Stimulated activated CD8-positive, alpha-beta memory T cell treated with anti-CD3 and anti-CD28 coated beads, Interleukin-12 subunit alpha, Interleukin-12 subunit beta, amount 100 ng/mL, for 1 hour (primary cell): ENCODE measurements at places on chromosomes 13 and 19.

- DNase-seq: no peak
Measured at GRCh38 chr13:79992111-79992510, 348.8 kb downstream of the SPRY2 start.

- DNase-seq: no peak
Measured at GRCh38 chr13:28754698-28755545, 36.2 kb upstream of the SLC46A3 start.

GRCh38 chr19:40672038-40672437, 18.4 kb downstream of the NUMBL start:
- no peak for DNase-seq

DNA sequence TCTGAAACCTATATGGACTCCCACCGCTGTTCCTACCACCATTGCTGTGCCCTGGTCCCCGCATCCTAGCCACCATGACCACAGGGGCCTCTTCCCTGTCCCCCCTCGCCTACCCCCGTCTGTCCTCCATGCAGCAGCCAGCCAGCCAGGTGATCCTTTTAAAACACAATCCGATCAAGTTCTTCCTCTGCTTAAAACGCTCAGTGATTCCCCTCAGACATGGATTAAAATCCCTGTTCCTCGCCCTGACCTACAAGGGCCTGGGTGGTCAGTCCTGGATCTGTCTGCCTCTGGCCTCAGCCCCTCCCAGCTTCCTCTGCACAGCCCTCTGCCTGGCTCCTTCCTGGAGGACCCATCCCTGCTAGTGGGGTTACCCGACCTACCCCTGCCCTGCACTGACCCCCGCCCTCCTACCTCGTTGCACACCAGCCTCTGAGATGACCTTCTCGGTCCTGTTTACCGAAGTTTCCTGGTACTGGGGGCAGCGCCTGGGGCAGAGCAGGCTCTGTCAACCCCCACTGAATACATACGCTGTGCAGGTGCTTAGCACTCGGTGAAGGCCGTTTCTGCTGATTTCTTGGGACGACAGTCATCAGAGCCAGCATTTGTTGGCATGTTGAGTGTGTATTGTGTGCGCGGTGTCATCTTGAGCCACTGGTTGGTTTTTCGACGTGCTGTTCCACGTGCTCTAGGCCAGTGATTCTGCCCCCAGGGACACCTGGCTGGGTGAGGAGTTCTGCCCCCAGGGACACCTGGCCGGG, 14.7 kb upstream of the LENG8 start:
- DNase-seq: no peak

- DNase-seq: no peak
Measured at GRCh38 chr13:107585469-107586180, 629.7 kb downstream of the LIG4 start.

GRCh38 chr19:37902668-37903067, 3.7 kb downstream of the WDR87 start:
- DNase-seq: peak; percentile 80

- no peak for DNase-seq
Measured at GRCh38 chr19:29017788-29018187, 195.2 kb downstream of the UQCRFS1 start.

DNA sequence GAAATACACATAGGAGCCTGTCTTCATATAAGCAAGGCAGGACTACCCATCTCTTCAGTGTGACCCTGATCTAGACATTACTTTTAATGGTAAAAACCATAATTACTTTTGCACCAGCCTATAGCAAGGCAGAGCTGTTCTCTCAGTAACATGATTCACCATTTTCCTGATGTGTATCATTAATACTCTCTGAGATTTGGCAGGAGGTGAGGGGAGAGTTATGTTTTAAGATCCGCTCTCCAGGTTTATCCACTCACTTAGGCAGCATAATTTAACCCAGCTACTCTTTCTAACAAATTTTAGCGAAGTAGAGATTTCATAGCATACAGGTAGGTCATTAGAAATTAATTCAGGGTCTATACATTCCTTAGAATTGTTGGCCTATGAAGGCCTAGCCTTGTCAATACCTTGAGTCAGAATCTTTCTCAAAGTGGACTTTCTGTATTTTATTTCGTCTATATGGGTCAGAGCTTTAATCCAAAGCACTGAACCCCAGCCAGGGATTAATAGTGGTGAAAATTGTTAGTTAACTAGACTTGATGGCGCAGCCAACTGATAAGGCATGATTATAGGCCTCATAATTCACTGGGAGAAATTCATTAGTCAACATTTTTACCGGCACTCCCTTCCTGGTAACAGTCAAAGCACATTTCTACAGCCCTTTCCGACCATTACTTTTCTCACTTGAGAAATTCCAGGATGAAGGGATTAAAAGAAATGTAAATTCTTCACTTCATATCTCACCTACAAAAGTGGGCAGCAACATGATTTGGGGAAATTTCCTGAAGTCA, 955.1 kb downstream of the DIAPH3 start:
- no peak for DNase-seq

DNA sequence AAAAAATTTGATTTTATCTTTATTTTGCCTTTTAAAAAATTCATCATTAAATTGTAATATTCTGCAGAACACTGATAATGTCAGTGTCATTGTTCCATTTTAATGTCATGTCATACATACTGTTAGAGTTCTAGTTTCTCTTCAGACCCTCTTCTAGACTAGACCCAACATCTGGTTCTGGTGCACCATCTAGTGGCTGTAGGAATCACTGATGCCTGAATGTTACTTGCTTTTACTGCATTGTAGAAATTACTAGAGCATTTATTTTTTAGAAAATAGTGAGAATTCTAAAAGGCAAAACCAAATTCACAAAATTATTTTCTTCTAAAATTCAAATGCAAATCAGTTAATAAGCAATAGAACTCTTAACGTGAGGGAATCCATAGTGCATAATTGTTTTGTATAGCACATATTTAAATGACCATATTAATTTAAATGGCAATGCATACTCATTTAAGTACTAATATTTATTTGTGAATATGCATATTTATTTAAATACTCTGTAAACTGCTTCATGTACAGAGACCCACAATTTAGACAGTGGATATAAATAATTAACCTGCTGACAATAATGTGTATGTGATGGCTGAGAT, 425.7 kb downstream of the KLF12 start:
- DNase-seq: peak; percentile 31

DNA sequence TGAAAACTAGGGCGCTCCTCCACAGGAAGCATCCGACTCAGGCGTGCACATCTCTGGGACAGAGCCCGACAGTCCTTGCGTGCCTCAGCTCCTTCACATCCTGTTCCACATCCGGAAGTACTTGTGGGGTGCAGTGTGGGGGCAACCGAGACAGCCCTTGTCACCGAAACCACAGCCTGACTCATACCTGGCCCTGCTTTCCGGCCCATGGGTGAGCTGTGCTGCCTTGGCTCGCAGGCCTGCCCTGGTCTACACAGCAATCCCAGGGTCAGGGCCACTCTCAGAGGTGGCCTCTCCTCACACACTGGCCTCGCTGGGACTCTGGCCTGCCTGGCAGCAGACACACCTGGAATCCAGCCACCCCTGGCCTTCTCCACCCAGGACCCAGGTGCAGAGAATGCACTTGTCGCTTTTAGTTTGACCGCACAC, 100.4 kb downstream of the STK24 start:
- peak; percentile 73 for DNase-seq

GRCh38 chr13:46624353-46624752, 71.4 kb downstream of the LRCH1 start:
- no peak for DNase-seq

DNA sequence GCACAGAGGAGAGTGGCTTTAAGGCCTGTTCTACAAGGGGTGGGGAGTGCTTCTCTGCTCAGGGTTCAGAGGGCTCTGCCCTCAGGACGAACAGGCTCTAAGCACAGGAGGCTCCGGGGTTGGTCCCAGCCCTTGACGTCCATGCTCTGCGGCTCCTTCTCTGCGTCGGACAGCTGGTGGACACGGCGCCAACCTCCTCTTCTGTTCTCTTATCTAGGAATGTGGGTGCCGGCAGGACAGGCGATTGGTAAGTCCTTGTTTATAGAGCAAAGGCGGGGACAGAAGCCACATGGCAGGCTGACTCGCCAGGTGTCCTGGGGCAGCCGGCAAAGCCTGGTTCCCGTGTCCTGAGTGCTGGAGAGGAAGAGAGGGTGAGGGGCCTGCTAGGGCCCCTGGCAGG, 8.4 kb upstream of the RPS15 start:
- DNase-seq: no peak

DNA sequence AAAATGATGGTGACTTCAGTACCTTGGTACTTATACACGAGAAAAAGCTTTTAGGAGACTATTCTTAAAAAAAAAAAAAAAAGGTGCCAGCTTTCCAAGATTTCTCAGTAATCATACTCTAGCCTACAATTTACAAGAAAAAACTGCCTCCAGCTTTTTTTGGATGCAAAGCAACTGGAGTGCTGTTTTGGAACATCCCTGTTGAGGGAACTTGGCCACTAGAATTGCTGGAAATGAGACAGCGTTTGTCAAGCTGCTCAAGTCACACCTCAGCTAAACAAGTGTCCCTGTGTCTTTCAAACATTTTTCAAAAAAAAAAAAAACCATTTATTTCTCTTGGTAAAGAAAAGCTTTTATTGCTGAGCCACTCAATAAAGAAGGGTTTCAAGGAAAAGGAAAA, 413.1 kb upstream of the ARGLU1 start:
- DNase-seq: no peak

DNA sequence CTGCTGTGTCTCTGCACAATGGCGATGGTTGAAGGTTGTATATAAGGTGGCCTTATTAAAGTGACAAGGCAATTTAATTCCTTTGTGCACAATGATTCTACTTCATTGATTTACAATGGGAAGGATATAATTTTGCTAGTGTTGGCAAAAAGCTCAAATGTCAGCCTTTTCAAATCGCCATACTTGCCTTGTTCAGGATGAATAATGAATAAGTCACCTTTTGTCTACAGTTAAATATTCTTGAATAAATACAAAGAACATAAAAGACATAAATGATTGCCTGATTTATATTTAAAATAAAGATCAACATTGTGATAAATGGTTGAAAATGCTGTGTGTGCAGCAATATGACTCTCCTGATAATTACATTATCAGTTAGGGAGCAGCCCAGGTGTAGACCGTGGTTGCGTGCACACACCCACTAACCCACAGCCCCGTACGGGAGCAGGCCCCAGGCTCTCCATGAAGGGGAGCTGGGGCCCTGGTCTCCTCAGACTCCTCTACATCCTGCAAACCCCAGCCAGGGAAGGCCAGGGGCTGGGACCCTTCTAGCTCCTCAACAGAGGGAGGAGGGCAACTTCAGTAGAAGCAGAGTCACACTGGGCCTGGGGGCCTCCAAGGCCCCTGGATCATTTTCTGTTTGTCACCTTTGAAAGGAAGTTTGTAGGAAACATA, 64.9 kb downstream of the TEX29 start:
- DNase-seq: no peak

DNA sequence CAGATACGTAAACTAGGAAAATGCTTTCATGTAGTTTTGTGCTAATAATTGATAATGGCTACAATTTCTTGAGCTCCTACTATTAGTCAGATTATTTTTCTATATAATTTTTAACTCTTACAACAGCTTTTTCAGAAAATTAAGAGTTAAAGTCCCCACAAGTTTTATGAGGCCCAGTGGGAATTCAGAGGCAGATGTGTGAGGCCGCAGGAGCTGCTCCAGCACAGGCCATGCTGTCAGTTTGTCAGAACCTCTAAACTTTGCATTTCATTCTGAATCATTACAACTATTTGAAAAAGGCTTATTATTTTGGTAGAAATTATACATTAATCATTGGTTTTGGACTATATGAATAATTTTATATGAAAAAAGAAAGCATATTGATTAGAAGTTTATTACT, 370.8 kb downstream of the MYO16 start:
- DNase-seq: no peak

DNA sequence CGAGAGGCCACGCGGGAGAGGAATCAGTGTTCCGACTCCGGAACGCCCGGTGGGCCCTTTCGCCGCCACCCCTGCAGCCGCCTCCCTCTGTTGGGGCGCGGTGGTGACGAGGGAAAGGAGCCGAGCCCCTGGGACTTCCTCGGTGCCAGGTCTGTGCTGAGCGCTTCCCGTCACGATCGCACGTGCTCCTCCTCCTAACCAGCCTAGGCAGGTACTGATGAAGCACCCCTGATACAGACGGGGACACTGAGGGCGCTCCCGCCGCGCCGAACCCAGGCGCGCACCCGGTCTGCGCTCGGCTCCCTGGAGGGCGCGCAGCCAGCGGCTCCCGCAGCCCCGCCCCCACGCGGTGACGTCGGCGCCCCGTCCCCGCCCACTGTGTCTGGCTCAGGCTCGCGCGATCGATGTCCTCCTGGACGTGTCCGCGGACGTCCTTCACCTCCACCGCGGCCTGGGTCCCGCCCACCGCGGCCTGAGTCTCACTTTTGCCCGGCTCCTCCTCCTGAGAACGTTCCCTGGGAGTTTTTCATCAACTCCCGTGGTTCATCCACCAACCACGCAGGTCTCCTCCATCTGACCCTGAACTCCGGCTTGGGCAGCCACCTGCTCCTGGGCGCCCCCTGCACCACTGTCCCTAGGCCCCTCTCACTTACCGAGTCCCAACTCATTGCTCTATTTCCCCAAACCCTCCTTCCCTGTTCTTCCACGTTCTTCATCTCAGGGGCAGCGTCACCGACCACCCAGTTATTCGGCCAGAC, 2.6 kb upstream of the KLK15 start:
- DNase-seq: peak; percentile 36
